Stimulated activated memory B cell treated with anti-CD40 and anti-IgM and Interleukin-4, amounts not matched to agents 10 μg/mL and 1 μg/mL and 100 μg/mL, for 72 hours (primary cell): ENCODE measurements at places on chromosomes 7 and 10.

- ATAC-seq = no peak
Measured at GRCh38 chr10:62814756-62815380, 1.3 kb downstream of the EGR2 start.

DNA sequence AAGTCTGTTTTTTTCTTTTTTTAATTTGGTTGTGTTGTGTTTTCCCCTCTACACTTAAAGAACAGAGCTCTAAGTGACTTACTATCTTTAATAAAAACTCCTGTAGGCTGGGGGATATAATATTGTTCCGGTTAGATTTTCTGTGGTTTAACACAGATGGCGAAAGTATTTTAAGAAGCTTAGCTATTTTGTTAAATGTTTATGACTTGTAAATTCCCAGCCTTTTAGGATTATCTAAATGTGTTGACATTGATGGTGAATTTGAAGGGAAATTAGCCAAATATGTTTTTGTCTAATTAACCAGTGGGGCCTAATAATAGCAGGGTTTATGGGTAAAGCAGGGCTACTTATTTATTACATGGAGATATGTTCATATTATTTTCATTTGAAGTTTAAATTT, 538.5 kb downstream of the INHBA start:
- no peak for ATAC-seq

DNA sequence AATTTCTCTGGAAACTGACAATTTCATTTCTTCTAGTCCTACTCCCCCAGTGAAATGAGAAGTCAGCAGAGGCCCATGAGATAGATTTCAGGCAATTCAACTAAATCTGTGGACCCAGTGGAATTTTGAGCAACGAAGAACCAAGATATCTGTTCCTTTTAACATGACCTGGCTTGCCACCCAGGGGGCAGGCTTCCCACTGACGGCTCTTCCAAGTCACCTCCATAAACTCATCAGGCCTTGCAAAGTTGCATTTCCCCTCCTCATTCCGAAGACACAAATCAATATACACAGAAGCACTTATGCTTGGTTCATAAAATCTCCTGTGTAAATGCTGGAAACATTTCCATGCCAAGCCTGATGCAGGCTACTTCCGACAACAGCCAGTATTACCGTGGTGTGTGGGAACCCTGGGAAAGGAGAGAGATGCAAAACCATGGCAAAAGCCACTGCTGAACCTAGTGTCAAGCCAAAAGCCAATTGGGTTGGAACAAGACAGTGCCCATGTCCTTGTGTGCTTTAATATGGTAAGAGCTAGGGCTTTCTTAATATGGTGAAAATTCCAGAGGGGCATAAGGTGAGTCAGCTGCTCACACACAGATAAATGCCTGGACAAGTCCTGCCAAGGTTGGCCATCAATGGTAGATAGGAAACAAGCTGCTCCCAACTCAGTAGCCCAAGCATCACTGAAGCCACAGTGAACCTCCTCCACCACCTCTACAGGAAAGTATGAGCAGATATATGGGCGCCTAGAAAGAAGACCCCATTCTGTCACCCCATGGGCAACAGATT, 1.6 kb downstream of the FRMD4A start:
- no peak for ATAC-seq

DNA sequence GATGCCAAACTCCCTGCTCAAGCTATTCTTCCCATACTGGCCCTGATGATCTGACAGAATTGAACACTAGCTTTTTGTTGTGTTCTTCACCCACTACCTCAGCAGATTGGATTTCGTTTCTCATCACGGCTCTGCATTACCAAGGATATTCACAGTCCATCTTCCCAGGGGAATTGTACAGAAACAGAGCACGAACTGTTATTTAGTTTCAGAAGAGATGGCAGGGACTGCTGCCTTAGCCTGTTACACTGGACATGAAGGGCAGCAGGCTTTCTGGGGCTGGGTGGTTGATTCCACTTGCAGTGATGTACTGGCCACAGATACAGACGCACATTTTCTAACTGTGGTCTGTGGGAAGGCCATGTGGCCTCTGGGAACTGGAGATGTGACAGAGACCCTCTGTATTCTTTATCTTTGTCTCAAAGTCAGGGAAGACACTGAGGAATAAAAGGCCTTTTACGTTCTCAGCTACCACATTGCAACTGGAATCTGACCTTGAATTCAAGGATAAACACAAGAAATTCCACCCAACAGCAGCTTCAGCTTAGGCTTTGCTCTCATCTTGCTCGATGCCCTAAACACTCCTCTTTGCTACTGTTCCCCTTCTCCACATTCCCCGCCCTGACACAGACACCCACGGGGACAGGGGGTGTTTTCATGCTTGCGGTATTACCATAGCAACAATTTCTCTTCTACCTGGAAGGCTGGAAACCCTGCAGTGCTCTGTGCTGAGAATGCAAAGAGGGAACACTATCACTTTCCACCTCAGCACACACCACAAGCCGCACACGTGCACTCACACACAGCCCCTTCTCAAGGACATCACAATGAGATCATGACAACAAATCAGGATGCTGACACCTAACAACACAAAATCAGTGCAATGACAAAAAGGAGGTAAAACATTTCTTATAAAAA, 81.7 kb downstream of the RNF216 start:
- ATAC-seq = peak; percentile 78

DNA sequence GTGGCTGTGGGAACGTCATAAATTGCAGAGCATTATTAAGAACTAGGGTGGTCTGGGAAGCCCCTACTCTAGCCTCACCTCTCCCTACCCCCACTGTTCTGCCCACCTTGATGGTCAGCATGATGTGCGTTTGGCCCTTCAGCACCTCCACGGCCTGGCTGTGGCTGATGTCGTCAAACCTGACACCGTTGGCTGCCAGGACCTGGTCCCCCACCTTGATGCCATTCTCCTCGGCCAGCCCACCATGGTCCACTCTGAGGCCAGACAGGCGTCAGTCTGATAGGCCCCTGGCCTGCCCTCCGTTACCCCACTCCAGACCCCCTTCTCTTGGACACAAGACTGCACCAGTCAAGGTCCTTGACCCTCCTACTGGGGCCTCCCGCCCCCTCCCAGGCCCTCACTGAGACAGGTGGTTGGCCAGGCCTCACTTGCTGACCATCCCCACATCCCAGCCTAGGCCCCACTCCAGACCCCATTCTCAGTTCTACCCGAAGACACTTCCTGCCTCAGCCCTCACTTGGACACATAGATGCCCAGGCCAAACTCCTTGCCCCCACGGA, 9.2 kb downstream of the PDZD7 start:
- ATAC-seq = no peak

DNA sequence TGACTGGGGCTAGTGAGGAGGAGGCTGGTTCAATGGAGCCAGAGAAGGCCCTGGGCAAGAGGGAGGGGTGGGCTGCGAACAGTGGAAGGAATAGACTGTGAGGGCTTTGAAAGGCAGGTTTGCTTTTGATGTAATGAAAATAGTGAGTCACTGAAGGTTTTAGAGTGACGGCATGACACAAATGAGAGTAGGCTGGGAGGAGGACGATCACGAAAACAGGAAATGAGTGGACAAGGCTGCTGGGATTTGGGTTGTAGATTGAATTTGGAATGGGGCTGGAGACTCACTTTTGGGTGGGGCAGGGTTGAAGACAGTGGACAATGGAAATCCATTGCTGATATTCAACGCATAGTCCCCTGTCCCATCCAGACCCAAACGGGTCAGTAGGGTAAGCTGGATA, 139.6 kb downstream of the CDH23 start:
- no peak for ATAC-seq

- ATAC-seq = no peak
Measured at GRCh38 chr10:66838656-66839055, 87.2 kb upstream of the LRRTM3 start.

GRCh38 chr7:132434041-132434440, 142.2 kb downstream of the PLXNA4 start:
- no peak for ATAC-seq

DNA sequence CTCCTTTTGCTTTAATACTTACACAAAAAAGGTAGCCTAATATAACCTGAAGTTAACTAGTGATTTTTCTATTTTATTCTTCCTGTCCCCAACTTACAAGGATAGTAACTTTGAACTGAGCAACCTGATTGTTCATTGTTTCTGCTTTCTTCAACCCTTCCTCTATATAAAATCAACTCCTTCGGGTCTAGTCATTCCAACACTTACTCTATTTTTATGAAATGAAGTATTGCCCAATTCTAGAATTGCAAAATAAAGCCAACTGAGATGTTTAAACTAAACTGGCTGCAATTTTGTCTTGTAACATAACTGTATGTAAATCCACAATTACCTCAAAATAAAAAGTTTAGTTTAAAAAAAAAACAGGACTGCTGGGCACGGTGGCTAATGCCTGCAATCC, 20.3 kb upstream of the DNA2 start:
- ATAC-seq = no peak

DNA sequence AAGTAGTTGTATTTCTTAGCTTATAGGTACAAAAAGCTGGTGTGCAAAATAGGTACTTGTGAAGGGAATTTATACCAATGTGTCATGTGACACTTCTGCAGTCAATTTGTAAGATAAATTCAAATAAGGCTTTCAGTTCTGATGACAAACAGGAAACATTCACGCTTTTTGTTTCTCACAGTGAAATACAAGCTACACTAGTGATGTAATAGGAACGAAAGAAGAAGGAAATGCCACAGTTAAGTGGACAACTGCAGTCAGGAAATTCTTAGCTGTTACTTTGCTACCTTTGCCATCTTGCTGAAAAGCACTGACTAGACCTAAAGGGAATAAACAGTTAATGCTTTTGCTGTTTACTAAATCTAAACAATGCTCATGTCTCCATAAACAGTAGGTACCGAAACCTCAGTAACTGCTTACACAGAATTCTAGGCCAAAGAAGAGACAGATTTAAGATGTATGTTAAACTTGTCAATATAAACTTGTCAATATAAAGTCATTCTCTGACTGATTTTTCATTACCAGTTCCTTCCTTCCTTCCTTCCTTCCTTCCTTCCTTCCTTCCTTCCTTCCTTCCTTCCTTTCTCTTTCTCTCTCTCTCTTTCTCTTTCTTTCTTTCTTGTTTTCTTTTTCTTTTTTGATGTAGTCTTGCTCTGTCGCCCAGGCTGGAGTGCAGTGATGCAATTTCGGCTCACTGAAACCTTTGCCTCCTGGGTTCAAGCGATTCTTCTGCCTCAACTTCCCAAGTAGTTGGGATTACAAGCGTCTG, 10.1 kb downstream of the OTUD1 start:
- ATAC-seq = peak; percentile 88

GRCh38 chr7:107079212-107079940, 34.9 kb downstream of the PRKAR2B start:
- no peak for ATAC-seq

- no peak for ATAC-seq
Measured at GRCh38 chr10:987620-987869, 689 bp upstream of the GTPBP4 start.

- no peak for ATAC-seq
Measured at GRCh38 chr10:127977357-127978009, 70.6 kb downstream of the PTPRE start.

DNA sequence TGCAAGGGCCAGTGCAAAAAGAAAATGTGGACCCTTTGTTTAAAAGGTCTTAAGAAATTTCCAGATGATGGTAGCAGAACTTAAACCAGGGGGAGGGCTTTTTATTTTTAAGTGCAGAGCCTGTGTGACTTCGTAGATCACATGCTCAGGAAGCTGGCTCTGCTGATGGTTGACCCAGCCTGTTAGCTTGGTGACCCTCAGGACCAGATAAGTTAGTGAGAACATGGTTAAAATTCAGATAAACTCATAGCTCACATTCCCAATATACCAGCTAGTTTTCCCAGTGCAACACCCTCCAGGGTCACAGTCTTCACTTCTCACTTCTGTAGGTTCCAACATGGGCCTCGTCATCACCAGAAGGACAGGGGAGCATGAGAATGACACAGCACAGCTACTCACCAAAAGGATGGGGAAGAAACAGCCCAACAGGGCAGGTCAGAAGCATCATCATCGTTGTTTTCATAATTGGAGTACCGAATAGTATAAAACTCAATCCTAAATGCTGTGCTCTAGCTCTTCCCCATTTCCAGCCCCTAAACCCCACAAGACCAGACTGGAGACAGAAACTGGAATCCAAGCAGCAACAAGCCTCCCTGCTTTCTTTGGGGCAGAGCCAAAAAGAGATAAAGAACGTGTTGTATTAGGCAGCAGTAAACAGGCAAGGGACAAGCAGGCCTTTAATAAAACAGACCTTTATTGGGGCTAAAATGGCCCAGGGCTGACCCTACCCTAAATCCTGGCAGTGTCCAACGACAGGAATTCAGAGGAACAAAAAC, 102.2 kb upstream of the ANKRD1 start:
- ATAC-seq = no peak

DNA sequence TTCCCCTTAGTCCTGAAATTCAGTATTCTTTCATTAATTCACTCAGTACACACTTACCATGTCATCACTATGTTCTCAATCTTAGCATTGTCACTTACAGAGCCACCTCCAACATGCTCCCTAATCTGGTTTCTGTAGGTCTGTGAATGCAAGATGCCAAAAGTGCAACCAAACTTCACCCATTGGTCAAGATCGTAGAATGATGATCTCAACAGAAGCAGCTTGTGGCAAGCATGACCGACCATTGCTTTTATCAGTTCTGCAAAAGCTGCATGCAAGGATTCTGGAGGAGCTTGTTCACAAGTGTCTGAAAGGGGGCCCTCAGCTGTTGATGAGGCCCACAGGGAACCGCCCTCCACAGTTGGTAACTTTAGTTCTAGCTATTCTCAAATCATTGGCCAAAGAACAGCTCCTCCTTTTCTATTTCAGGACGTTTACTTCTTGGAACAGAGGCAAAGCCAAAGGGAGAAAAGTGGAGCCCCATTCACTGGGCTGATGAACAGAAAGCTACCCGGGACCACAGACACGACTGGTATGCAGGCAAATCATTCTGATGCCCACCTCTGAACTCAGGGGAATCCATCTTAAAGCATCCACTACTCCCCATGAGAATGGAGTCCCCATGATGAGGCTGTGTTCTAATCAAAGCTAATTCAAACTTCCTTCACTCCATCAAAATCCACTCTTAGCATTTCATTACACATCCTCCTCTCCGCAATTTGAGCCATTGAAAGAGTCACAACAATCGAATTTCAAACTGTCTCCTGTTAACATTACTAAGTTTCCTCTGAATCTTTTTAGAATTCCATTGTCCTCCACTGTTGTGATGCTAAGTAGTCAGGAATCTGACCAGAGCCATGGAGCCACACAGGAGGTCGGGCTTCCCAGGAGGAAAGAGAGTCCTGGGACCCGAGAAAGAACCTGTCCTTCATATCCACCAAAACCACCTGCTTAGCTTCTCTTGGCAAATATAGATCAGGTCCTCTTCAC, 13.9 kb downstream of the GRB10 start:
- no peak for ATAC-seq

- ATAC-seq = no peak
Measured at GRCh38 chr7:111952783-111953182, 253.4 kb downstream of the DOCK4 start.
